NK-92 treated with Interleukin-12 subunit alpha and Interleukin-12 subunit beta, amount 100 ng/mL, for 24 hours (cell line): ENCODE measurements at places on chromosomes 13 and 19.

DNA sequence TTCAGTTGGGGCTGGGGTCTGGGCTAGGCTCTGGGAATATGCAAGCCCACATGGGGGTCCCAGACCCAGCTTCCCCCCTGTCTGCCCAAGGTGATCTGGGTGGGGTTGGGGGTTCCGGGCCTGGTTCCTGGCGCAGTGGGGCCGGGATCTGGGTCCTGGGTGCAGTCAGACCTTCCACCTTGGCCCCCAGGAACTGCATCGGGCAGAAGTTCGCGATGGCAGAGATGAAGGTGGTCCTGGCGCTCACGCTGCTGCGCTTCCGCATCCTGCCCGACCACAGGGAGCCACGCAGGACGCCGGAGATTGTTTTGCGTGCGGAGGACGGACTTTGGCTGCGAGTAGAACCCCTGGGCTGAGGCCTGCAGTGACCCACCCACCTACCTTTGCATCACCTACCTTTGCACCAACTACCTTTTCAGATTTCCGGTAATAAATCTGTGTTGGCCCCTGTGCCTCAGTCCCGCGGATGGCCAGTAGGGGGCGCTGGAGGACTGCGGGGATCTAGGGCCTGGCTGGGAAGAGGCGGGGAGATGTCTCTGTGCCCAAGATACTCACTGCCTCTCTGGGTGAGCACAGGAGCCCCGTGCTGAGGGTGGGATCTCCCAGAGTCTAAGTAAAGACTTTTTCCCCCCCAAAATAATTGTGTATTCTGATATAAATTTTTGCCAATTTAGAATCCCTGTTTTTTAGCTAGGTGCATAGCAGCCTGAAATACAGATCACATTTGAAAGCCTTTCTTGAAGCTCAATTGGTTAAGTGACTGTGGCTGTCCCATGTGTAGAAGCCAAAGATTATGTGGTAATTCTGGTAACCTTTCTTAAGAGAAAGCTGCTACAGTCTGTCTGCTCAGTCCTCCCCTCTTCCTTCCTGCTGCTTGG, 11.5 kb upstream of the CYP4F3 start:
- peak; percentile 62 for DNase-seq

GRCh38 chr19:22327321-22327720, 41.1 kb downstream of the ZNF729 start:
- no peak for DNase-seq

DNA sequence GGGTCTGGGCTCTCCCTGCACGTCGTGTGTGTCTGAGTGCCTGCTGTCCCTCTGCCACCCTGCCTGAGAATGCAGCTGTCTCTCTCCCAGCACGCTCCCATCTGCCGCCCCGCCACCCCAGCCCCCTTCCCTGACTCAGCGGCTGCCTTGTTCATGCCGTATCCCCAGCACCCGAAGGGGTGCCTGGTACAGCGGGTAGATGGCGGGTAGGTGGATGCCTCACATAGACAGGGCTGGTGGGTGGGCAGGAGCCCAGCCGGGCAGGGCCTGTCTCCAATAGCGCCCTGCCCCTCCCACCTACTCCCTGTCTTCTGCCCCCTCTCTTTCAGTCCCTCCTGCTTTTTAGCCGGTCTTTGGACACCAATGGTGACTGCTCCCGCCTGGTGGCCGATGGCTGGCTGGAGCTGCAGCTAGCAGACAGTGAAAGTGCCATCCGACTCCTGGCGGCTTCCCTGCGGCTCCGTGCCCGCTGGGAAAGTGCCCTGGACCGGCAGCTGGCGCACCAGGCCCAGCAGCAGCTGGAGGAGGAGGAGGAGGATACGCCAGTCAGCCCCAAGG, 30.3 kb downstream of the DHX34 start:
- DNase-seq: no peak

- no peak for DNase-seq
Measured at GRCh38 chr13:35140831-35141230, 198.8 kb downstream of the NBEA start.

DNA sequence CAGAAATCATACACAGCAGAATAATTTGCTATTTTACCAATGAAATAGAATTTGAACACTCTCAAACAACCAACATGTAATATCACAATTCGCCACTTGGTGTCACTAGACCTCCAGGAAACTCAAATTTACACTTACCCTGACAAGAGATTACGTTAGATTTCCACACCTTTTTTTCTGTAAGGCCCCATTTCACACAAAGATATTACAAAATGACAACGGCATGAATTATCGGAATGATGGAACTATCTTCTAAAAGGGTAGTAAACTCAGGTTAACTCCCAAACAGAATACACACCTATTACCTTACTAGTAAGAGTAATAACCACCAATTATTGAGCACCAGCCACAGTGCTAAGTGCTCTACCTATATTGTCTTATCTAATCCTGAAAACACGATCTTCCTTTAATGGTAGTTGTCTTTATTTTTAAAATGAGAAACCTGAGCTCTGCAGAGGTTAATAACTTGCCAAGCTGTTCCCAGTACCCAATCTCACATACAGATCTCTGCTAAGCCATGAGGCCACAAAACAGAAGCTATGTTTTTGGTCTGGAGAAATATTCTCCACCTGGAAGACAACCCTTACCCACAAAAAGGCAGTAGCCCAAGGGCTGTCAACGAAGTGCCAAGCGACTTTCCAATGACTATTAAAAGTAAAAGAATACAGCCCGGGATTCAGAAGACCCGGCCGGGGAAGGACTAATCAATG, 152.4 kb downstream of the DCLK1 start:
- no peak for DNase-seq

GRCh38 chr13:98938801-98939200, 39.1 kb downstream of the DOCK9 start:
- DNase-seq: no peak

DNA sequence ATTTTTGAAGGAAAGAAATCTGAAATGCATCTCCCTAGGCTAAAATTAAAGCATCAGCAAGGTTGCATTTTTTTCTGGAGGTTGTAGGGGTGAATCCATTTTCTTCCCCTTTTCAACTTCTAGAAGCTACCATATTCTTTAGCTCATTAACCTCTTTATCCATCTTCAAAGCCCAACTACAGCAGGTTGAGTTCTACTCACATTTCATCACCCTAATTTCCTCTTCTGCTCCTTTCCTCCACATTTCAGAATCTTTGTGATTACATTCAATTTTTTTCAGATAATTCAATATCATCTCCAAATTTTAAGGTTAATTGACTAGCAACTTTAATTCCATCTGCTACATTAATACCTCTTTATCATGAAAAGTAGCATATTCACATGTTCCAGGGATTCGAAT, 2655.7 kb upstream of the PCDH20 start:
- no peak for DNase-seq

DNA sequence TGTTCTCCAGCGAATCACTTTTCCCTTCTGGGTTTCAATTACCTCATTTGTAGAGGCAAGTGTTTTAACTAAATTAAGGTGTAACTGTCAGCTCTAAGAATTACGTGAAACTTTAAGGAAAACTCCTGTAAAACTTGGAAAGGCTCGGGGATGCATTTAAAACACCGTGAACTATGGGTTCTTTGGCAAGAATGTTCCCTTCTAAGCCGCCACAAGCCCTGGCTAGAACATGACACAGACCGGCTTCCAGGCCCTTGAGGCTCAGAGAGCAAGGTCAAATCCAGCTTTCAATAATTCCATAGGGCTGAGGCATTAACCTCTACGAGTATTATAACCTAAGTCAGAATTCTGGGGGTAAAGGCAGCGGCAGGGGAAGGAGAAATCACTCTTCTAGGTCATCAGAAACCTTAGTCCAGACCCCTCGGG, 685 bp downstream of the VWA8 start:
- no peak for DNase-seq
